ENCODE measurements at places on chromosomes 11 and 22.

DNA sequence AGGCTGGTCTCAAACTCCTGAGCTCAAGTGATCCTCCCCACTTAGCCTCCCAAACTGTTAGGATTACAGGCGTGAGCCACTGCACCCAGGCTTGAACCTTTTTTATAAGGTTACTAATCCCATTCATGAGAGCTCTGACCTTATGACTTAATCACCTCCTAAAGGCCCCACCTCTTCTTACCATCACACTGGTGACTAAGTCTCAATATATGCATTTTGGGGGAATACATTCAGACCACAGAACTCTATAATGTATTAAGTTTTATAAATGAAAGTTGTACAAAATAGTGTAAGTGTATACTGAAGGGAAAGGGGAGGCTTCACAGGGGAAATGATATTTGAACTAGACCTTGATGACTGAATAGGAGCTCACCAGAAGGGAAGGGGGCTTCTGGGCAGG is 28.4 kb upstream of the RBFOX2 start:
- DNase-seq = peak; percentile 57

GRCh38 chr22:38317122-38317994 is at the start of gene CSNK1E:
Gene CSNK1E, minus strand, starts transcription at chr22:38317433. Its CDS starts 3,276 bp downstream, at chr22:38314157.
- peak; percentile 43 for DNase-seq

DNA sequence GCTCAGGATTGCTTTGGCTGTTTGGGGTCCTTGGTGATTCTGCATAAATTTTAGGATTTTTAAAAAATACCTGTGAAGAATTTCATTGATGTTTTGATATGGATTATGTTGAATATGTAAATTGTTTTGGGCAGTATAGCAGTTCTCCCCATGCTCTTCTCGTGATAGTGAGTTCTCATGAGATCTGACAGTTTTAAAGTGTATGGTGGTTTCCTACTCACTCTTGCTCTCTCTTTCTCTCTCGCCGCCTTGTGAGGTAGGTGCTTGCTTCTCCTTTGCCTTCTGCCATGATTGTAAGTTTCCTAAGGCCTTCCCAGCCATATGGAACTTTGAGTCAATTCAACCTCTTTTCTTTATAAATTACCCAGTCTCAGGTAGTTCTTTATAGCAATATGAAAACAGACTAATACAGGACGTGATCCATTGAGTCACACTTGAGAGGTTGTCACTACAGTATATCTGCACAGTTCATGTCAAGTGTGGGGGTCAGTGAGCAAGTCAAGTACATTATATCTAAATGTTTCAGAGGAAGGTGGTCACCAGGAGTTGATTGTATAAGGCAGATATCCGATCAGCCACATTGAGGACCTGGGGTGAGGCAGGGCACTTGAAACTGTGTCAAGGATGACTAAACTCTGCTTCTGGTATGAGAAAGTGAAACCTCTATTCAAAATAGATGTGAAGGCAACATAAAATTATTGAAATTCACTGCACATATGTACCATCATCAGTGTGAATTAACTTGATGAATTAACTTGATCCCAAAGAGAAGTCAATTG is 70.7 kb upstream of the CCDC179 start:
- no peak for DNase-seq

GRCh38 chr11:69252490-69252837 is 41.5 kb upstream of the MYEOV start:
- DNase-seq = no peak

- no peak for DNase-seq
Measured at GRCh38 chr11:72227316-72228228, 3.0 kb downstream of the INPPL1 start.

- DNase-seq = no peak
Measured at GRCh38 chr11:118212781-118213191, 12.0 kb downstream of the JAML start.

DNA sequence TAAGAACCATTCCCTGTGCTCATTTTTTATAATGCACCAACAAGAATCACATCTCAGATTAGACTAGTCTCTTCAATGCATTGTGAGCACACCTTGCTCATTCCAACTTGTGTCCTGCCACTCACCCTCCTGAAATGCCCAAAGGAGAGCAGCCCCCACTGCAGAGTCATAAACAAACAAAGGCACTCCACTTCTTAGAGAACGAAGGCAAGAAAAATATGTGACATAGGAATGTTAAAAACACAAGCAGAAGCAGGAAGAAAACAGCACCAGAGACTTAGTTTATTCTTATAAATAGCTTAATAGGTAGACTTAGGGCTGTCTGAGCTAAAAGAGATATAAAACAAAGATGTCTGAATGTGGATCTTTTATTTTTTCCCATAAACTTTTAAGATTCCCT is 57.2 kb downstream of the GUCY1A2 start:
- DNase-seq = no peak

DNA sequence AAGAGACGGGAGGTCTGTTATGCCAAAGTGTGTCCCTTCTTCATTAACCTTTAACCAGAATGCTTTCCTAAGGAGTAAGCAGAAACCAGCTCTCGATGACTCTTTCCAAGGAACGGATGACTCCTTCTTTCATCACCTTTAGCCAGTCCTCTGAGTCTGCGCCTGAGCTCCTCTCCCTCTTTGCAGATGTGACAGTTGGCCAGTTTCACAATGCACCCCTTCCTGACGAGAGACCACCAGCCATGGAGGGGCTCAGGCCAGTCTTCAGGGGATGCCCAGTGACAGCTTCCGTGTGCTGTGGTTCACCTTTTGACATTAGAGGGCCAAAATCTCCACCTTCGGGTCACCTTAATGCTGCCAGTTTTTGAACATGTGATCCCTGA is 826.1 kb downstream of the TBC1D22A start:
- DNase-seq = no peak

GRCh38 chr11:115272925-115273324 is 231.3 kb downstream of the CADM1 start:
- no peak for DNase-seq

GRCh38 chr22:46242076-46242475 is 8.0 kb downstream of the CDPF1 start:
- no peak for DNase-seq

GRCh38 chr11:14552089-14552488 is 31.9 kb upstream of the PSMA1 start:
- no peak for DNase-seq

GRCh38 chr22:18033204-18033998 is 9.0 kb upstream of the MICAL3 start:
- no peak for DNase-seq

- DNase-seq = no peak
Measured at GRCh38 chr11:1741741-1742140, 8.7 kb downstream of the IFITM10 start.

- DNase-seq = no peak
Measured at GRCh38 chr11:113494021-113494420, 18.8 kb upstream of the DRD2 start.

GRCh38 chr22:36386351-36386899 is 1.3 kb downstream of the MYH9 start:
- no peak for DNase-seq
